ENCODE measurements at places on chromosomes 7 and 10. TPM values are rescaled to one million over a fixed set of nuclear protein-coding genes. Genes with fewer than 3 reads are reported as not detected.

H2BK1 gene
- total RNA-seq: not detected

CFAP69 gene
- 2.5 TPM for total RNA-seq

PDE6C gene
- total RNA-seq: not detected

PGAM2 gene
- total RNA-seq: 2.4 TPM

TIMM23B gene
- 17.1 TPM for total RNA-seq

CCL24 gene
- not detected for total RNA-seq

CYP26A1 gene
- total RNA-seq: 0.23 TPM

GRCh38 chr10:62471711-62472110, 97.5 kb downstream of the ZNF365 start:
- no peak for DNase-seq

DNA sequence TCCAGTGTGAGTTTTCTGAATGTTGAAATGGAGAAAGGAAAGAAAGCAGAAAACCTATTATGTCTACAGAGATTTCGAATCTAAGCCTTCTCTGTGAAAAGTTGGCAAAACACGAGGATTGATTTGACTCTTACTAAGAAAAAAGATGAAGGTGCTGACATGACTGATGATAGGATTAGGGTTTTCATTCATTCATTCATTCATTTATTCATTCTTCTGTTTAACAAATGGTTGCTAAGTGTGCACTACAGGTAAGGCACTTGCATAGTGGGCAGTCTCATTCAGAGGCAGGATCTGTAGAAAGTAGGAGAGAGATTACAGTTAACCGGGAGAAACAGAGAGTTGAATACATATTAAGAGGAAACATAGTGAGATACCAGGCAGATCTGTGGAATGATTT, 137.1 kb downstream of the ZNF365 start:
- DNase-seq: no peak

- DNase-seq: no peak
Measured at GRCh38 chr7:96686305-96686704, 23.3 kb downstream of the SEM1 start.

- no peak for DNase-seq
Measured at GRCh38 chr10:122650331-122650730, 49.3 kb downstream of the C10orf120 start.

GRCh38 chr7:104972500-104972899, 41.5 kb upstream of the KMT2E start:
- DNase-seq: no peak

- DNase-seq: no peak
Measured at GRCh38 chr10:95478935-95479334, 82.2 kb downstream of the SORBS1 start.

GRCh38 chr10:10385831-10386230, 631.8 kb upstream of the CELF2 start:
- DNase-seq: no peak

- DNase-seq: no peak
Measured at GRCh38 chr10:17349717-17350116, 104.7 kb downstream of the ST8SIA6 start.

- DNase-seq: no peak
Measured at GRCh38 chr7:42978496-42978895, 46.3 kb downstream of the MRPL32 start.

DNA sequence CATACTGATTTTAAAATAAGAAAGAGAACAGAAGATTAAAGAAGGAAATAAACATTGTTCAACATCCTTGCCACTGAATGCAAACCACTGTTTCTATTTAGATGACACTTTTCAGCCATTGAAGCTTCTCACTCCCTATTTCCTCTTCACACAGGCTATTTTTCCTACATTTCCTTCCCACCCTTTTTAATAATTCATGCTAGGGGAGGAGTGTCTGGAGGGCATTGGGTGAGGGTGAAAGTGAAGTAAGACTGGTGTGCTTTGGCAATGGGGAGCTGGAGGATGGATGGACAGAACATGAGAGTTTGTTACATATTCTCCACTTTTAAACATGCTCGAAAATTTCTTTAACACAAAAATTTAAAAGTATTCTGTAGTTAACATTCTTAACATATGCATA, 168.8 kb upstream of the GLI3 start:
- no peak for DNase-seq

DNA sequence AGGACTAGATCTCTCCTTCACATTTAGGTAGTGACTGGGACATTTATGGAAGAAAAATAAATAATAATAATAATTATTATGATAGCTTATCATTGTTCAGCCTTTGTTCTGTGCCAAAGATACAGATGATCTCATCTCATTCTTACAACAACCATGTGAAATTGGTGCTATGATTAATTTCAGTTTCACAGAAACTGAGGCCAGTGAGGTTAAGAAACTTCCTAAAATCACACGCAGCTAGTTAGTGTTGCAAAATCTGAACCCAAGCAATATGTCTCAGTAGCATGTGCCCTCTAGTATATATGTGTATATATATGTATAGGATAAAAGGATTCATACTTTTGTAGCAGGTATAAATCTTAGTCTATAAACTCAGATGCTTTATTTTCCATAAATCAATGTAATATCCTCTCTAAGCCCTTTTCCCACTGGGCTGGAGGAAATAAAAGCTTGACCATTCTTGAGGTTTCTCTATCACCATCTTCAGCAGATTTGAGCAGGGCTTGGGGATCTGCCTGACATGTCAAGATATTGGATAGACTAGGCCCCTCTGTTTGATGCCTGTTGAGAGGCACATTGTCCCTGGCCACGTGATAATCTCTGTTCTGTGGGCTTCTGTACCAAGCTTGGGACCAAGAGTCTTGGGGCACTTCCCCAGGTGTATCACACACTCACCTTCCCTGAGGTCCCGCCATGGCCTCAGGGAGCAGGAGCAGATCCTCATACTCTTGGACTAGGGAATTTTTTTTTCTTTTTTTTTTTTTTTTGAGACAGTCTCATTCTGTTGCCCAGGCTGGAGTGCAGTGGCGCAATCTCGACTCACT, 172.6 kb upstream of the NRP1 start:
- no peak for DNase-seq

DNA sequence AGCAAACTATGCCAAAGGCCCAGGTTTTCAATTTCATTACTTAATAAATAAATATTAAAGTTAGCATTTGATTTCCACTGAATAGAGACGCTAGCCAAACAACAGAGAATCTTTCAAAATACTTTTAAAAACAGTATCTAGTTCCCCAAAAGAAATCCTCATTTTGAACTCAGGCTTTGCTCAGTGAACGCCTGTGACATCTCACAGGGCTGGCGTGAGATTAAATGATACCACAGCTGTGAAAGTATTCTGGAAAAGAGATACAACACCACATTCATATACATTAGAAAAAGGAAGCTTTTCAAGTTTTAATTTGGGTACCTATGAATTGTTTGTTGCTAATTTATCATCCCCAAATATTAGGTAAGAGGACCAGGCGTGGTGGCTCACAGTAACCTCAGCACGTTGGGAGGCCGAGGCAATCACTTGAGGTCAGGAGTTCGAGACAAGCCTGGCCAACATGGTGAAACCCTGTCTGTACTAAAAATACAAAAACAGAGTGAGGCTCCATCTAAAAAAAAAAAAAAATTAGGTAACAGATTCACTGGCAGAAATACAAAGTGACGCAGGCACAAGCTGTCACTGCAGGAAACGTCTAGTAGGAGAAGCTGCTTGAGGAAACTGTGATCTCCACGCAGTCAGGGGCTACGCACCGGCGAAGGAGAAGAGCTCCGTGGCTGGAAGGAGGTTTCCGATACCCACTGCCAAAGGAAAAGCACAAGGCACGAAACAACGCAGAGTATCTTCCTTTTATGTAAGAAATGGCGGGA, 50.0 kb downstream of the AMZ1 start:
- DNase-seq: no peak

GRCh38 chr7:20374399-20374798, 43.7 kb downstream of the ITGB8 start:
- DNase-seq: no peak

All from neural crest cell (in vitro differentiated cells).